ENCODE measurements at places on chromosomes 16 and 17.

DNA sequence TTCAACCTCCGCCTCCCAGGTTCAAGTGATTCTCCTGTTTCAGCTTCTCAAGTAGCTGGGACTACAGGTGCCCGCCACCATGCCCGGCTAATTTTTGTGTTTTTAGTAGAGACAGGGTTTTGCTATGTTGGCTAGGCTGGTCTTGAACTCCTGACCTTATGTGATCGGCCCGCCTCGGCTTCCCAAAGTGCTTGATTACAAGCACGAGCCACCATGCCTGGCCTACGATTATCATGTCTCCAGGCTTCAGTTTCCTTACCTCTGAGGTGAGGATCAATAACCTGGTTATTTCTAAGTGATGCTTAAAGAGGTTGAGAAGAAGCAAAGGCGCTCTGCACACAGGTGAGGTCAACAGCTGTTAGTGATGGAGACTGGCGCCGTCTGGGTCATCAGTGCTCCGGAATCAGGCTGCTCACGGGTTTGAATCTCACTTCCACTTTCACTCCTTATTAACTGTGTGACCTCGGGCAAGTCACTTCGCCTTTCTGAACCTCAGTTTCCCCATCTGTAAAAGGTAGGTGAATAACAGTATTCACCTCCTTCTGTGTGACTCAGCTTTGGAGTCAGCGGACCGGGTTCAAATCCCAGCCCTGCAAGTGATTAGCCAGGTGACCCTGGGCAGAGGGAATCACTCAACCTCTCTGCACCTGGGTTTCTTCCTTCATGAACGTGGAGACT is 745 bp upstream of the ABCC1 start:
- no peak for DNase-seq

DNA sequence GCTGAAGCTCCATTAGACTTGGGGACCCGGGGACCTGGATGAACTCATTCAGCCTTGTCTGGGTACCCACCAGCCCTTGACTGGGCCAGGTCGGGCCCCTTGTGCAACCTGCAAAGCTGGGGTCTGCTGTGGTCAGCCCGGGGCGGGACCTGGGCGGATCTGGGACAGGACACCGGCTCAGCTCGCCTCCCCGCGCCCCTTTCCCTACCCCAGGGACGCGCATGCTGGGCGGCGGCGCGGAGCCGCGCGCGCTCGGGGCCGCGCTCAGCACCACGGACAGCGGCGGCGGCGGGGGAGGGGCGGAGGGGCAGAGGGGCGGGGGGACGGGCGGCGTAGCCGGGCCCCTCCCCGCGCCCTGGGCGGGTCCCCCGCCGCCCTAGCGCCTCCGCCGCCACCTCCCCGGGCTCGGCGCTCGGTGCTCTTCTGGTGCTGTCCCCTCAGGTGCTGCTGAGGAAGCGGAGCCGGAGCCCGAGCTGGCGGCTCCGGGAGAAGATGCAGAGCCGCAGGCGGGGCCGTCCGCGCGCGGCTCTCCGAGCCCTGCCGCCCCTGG is 7.4 kb downstream of the ACD start:
- DNase-seq, result no peak

DNA sequence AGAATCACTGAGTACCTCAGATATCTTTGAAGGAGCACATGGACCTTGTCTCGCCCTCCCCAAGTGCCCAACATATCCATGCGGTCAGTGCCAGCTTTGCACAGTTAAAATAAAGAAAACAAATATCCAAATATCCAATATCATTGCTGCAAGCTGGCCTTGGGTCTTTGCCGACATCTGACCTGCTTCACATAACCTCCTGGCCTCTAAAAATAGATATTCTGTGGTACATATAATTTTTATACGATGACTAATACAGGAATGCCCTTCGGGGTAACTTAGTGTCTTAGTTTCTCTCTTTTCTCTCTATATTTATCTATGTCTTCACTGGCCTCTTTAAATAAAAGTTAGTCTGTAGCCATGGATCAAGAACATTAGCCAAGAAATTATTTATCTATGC is 67.8 kb downstream of the MAF start:
- DNase-seq, result no peak

DNA sequence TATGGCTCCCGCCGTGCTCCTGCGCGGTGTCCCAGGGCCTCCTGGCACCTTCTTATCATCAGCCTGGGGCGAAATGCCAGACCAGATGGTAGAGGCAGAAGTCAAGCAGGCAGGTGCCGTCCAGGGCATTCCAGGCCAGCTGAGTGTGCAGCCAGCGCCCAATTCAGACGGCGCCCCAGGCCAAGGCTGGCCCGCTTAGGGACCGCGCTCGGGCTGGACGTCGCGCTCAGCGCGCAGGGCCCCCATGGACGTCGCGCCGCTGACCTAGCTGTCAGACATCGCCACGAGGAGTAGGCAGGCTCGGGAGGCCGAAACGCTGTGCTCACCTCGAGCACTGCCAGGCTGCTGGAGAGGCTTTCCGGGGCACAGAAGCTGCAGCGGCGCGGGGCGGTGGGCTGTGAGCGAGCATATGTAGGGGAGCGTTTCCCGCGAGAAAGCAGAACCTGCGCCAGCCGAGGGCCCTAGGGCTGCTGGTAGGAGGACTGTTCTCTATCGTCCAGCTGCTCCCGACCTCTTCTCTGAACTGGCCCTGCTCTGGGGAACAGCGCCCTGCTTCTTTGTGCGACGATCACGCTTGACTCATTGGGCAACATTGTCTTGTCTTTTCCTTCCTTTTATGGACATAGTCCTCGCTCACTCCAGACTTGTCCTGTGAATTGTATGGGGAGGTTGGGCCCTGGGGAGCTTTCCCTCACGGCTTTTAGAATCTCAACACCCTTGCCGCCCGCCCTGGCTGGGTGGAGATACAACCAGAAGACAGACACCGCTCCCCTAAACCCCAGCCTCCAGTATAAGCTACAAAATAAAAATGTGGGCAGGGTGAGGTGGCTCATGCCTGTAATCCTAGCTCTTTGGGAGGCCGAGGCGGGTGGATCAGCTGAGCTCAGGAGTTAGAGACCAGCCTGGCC is 8.4 kb upstream of the CA4 start:
- DNase-seq, result no peak
